ENCODE measurements at places on chromosomes 13 and 19. TPM values are rescaled to one million over a fixed set of nuclear protein-coding genes. Genes with fewer than 3 reads are reported as not detected.

DNA sequence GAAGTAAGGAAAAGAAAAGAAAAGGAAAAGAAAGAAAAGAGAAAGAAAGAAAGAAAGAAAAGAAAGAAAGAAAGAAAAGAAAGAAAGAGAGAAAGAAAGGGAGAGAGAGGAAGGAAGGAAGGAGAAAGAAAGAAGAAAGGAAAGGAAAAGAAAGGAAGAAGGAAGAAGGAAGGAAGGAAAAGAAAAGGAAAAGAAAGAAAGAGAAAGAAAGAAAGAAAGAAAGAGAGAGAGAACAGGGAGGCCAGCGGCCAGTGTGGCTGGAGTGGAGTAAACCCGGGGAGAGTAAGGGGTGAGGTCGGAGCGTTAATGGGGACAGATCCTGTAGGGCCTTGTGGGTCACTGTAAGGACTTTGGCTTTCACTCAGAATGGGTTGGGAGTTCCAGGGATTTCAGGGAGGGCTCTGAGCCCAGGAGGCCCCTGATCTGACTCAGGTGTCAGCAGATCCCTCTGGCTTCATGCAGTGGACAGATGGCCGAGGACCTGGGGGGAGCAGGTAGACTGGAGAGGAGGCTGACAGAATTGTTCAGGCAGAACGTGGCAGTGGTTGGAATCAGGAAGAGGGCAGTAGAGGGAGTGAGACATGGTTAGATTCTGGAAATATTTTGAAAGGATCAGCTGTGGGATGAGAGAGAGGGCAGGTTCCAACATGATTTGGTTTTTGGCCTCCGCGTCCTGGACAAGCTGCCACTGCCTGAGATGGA, 19.8 kb upstream of the FXYD3 start:
- no peak for DNase-seq

The CD33 gene
- total RNA-seq = 3.3 TPM

GRCh38 chr13:37143911-37144310, 38.4 kb upstream of the CSNK1A1L start:
- DNase-seq = no peak

DNA sequence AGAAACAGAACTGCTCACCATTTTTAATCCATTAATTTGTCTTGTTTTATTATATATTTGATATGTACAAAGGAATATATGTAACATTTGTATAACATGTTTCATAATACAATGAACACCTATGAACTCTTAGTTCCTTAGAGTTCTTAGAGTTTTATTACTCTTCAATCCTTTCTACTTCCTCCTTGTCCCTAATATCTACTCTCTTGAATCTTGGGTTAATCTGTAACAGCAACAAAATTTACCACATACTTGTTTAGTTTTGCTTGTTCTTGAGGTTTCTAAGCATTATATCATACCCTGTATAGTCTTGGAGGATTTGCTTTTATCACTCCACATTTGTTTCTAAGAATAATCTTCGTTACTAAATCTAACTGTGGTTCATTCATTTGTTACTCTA, 151.4 kb downstream of the PDS5B start:
- DNase-seq = no peak

DNA sequence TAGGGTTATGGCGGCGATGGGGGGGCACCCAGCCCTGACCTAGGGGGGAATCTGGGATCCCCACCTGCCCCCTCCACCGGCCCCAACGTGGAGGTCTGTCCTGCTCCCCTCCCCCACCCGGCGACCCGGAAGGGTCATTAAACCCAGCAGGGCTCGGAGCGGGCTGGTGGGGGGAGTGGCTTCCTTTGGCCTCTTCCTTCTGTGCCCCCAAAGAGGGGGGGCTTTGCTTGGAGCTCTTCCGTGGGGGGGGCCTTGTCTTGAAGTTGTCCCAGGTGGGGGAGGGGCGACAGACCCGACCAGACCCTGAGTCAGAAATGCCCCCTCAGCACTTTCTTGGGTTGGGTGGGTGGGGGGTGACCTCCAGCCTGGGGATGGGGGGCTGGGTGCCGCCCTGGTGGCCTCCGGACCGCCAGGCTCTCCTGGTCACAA, 1.5 kb downstream of the ARID3A start:
- no peak for DNase-seq

DNA sequence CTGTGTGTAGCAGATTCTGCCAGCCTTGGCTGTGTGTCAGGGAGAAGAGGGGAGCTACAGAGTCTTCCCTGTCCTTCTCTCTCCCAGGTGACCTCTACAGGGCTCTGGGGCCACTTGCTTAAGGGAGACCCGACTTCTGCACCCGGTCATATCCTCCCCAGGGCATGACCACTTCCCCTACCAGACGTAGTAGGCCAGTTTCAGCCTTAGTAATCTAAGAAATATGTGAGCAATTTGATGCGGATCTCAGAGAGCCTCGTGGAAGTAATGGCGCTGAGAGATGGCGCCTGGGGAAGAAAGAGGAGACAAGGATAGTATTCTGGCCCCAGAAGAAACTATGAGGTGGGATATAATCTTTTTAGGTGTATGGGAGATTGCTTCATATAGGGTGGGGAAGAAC, 41.9 kb downstream of the NFIX start:
- DNase-seq = peak; percentile 85

GRCh38 chr13:84553227-84553626, 671.0 kb upstream of the SLITRK1 start:
- no peak for DNase-seq
